ENCODE measurements at places on chromosomes 2 and 18.

- no peak for DNase-seq
These were observed 60.4 kb downstream of the SNTG2 start for GRCh38 chr2:1011006-1011405.

GRCh38 chr18:2535419-2535910, 35.8 kb downstream of the METTL4 start:
- no peak for DNase-seq

GRCh38 chr2:98487806-98488189, 43.1 kb downstream of the INPP4A start:
- peak; percentile 96 for DNase-seq

GRCh38 chr2:47093626-47094025, 61.5 kb downstream of the STPG4 start:
- DNase-seq: no peak

DNA sequence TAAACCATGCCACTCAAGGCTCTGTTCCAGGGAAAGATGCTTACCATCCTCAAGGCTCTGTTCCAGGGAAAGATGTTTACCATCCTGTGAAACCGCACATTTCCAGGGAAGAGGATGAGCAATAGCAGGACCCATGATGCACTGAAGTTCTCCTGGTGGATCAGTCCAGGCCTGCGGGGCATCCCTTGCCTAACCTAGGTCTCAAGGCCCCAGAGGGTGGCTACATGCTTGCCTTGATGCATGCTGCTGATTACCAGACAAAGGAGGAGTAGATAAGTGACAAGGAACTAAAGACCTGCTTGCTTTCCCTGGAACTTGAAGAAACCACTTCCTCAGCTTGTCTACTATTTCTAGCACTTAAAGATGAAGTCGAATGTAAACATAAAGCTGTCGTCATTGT, 111.0 kb upstream of the LINC00305 start:
- no peak for DNase-seq

- peak; percentile 57 for DNase-seq
These were observed 69.8 kb upstream of the EPB41L5 start for GRCh38 chr2:119943058-119943457.

GRCh38 chr18:49011291-49011746, 60.6 kb upstream of the SMAD7 start:
- DNase-seq: no peak

DNA sequence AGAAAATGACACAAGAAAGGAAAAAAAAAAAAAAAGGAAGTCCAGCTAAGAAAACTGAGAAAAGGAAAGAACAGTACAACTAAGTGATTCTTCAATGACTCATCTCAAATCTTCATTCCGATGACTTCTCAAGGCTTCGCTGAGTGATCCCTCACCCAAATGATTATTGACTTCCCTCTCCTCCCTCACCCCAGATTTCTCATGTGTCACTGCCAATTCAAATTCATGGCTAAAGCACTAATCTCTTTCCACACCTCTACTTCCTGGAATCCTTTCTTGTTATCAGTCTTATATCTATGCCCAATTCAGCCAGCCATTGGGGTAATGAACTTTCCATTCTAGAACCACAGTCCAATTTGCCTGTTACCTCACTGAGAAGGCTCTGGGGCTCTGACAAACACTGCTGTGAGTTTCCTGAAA, 7.2 kb upstream of the ABCB11 start:
- DNase-seq: no peak
